ENCODE measurements at places on chromosomes 12 and 14. TPM values are rescaled to one million over a fixed set of nuclear protein-coding genes. Genes with fewer than 3 reads are reported as not detected.

GRCh38 chr12:57621497-57622292, 10.5 kb downstream of the ARHGEF25 start:
- peak; percentile 93 for DNase-seq
- peaks cover under 1% of the 10 kb centered on the region for H3K36me3 ChIP-seq
- H3K27me3 ChIP-seq, result peaks cover 96% of the 10 kb centered on the region
- no peaks in the 10 kb centered on the region for H3K4me1 ChIP-seq
- no peak overlapping the region for H3K27ac ChIP-seq

Gene C12orf50
- total RNA-seq, result 0.35 TPM

DNA sequence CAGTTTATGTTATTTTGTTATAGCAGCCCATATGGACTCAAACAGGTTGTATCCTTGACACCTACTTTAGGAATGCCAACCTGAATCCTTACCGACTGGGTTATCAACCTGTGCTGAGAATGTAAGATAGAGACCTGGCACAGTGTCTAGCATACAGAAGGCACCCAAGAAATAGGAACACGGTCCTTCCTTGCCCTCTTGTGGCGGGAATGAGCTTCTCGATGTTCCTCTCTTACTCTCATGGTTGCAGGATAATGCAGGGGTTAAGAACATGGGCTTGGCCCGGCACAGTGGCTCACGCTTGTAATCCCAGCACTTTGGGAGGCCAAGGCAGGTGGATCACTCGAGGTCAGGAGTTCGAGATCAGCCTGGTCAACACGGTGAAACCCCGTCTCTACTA, 6.5 kb downstream of the C12orf43 start:
- H3K4me3 ChIP-seq, result no peak overlapping the region
- DNase-seq, result peak; percentile 89
- H3K4me1 ChIP-seq, result no peaks in the 10 kb centered on the region
- no peak overlapping the region for H3K27ac ChIP-seq

DNA sequence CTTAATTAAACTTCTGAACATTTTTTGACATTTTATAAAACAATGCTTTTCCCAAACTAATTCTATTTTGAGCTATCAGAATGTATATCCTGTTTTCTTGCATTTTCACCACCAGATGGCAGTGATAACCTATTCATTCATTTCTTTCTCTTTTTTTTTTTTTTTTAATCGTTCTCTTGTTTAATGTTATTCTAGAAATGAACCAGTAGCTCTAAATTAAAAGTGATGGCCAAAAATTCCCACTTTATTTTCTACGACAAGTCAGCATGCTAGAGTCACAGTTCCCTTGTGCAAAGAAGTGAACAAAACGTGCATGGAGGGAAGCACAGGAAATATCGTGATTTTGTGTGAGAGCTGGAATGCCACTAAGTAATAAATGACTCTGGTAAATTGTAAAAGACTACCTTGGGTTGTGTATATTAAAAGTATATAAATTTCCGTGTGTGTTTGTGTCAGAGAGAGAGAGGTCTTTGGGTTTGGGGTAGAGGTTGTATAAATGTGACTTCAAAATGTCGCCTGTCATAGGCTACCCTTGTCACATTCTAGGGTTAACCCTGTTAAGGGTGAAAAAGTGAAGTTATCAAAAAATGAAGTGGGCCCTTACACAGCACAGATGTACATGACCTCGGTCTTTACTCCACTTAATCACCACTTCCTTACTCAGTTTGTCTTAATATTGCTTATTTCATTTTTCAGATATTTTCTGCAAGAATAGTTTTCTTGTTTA, 40.4 kb upstream of the LDHB start:
- H3K27ac ChIP-seq, result no peak overlapping the region
- no peaks in the 10 kb centered on the region for H3K27me3 ChIP-seq
- no peaks in the 10 kb centered on the region for H3K4me1 ChIP-seq
- no peak for DNase-seq

DNA sequence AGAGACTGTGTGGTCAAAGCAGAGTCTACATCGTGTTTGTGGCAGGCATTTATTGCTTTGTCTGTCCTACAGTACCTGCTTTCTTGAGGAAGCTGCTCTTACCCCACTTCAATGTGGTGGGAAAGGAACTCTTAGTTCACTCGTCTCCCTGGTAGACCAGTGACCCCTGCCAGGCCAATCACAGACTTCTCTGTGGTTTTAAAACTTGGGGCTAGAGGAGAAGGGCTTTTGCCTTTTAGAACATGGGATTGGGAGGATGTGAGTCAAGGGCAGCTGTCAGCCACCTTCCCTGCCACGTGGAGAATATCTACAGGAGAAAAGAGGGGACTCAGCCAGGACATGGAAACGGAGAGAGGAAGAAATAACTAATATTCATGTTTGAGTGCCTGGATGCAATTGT, 36.8 kb upstream of the TMED10 start:
- no peaks in the 10 kb centered on the region for H3K4me1 ChIP-seq
- no peaks in the 10 kb centered on the region for H3K27me3 ChIP-seq
- DNase-seq, result no peak
- no peak overlapping the region for H3K27ac ChIP-seq
- H3K4me3 ChIP-seq, result no peak overlapping the region
- H3K36me3 ChIP-seq, result no peaks in the 10 kb centered on the region

GRCh38 chr14:85520581-85520980, 9.4 kb upstream of the FLRT2 start:
- no peaks in the 10 kb centered on the region for H3K27me3 ChIP-seq
- no peak for DNase-seq
- peaks cover 4% of the 10 kb centered on the region for H3K4me1 ChIP-seq
- H3K36me3 ChIP-seq, result no peaks in the 10 kb centered on the region
- H3K4me3 ChIP-seq, result no peak overlapping the region

GRCh38 chr14:30569216-30569902, 10.4 kb downstream of the G2E3 start:
- DNase-seq, result no peak
- H3K4me3 ChIP-seq, result no peak overlapping the region
- no peak overlapping the region for H3K27ac ChIP-seq
- no peaks in the 10 kb centered on the region for H3K4me1 ChIP-seq

GRCh38 chr14:75430526-75430925, 2.7 kb downstream of the JDP2 start:
- H3K4me1 ChIP-seq, result no peaks in the 10 kb centered on the region
- no peak overlapping the region for H3K27ac ChIP-seq
- peak overlapping the region; percentile 80 for H3K4me3 ChIP-seq
- H3K36me3 ChIP-seq, result peaks cover 19% of the 10 kb centered on the region
- peaks cover 19% of the 10 kb centered on the region for H3K27me3 ChIP-seq
- DNase-seq, result no peak

DNA sequence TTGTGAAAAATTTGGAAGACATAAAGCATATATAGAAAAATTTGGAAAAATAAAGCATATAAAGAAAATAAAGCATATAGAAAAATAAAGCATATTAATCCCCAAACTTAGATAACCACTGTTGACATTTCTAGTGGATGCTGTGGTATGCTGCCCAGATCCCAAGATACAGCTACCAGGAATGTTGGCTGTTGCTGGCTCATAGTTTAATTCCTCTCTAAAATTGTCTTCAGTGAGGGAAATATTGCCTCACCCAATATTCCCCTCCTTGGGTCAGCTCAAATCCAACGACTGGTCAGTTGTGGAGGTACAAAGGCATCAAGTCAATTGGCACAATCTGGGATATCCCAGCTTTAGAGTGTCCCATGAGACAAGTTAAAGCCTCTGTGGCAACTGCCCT, 10.1 kb upstream of the KICS2 start:
- no peak for DNase-seq
- H3K4me1 ChIP-seq, result no peaks in the 10 kb centered on the region
- H3K4me3 ChIP-seq, result no peak overlapping the region
- H3K36me3 ChIP-seq, result no peaks in the 10 kb centered on the region

DNA sequence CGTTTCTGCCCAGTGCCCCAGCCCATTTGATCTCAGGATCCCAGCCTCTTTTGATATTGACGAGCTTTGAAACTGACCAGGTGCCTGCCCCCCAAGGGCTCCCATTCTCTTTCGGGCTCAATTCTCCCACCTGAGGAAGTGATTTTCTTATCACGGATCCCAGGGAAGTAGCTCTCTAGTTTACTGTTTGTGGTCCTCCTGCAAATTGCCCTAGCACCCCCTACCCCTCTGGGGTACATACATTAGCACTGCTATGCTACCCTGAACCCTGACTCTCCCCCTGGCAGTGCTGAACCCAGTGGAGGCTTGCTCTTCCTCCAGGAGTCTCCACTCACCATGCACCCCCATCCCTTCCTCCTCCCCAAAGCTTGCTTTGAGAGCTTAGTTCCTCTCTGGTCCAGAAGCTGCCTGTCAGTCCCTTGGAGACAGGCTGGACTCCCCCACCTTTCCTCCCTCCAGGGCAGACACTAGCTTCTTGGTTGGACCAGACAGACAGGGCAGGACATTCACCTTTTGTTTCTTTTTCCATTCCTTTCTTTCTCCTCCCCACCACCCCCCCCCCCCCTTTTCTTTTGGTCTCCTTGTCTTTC, 4.4 kb upstream of the TBX3 start:
- DNase-seq, result peak; percentile 67
- no peaks in the 10 kb centered on the region for H3K36me3 ChIP-seq
- peaks cover 21% of the 10 kb centered on the region for H3K4me1 ChIP-seq

Gene UNC79
- 12.4 TPM for total RNA-seq

GRCh38 chr12:20260851-20261250, 107.5 kb upstream of the PDE3A start:
- no peak overlapping the region for H3K4me3 ChIP-seq
- DNase-seq, result no peak
- H3K36me3 ChIP-seq, result no peaks in the 10 kb centered on the region
- H3K27me3 ChIP-seq, result no peaks in the 10 kb centered on the region
- no peak overlapping the region for H3K27ac ChIP-seq

DNA sequence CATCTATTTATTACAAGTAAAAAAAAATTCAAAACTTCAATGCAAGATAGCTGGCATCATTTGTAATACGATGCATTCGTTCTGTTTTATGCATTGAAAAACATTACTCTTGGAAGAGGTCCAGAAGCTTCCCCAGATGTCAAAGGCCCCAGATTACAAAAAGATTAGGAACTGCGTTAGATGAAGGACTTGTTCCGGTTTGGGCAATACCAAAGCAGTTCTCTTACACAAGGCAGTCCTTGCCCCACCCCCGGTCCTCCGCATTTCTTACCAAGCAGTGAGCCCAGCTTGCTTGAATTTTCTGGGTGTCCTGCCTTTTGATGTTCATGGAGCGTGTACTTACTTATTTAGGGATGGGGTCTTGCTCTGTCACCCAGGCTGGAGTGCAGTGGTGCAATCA, 4.8 kb upstream of the HVCN1 start:
- H3K4me3 ChIP-seq, result no peak overlapping the region
- no peaks in the 10 kb centered on the region for H3K36me3 ChIP-seq
- DNase-seq, result no peak
- peaks cover 5% of the 10 kb centered on the region for H3K4me1 ChIP-seq
- no peak overlapping the region for H3K27ac ChIP-seq

GRCh38 chr12:9636150-9636850, 28.6 kb upstream of the KLRB1 start:
- DNase-seq, result no peak
- no peaks in the 10 kb centered on the region for H3K27me3 ChIP-seq
- H3K4me1 ChIP-seq, result no peaks in the 10 kb centered on the region
- H3K36me3 ChIP-seq, result no peaks in the 10 kb centered on the region
- H3K27ac ChIP-seq, result no peak overlapping the region
- no peak overlapping the region for H3K4me3 ChIP-seq

Gene SLC4A8
- total RNA-seq, result 29.7 TPM

DNA sequence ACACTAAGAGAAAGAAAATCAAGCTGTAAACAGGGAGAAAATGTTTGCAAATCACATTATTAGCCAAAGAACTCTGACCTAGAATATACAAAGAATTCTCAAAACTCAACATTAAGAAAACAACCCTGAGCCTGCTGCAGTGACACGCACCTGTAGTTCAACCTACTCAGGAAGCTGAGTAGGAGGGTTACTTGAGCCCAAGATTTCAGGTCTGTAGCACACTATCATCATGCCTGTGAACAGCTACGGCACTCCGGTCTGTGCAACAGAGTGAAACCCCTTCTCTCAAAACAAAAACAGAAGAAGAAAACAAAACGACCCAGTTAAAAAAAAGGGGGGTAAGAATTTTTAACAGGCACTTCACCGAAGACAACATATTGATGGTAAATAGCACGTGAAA, 20.8 kb downstream of the SAV1 start:
- H3K27ac ChIP-seq, result no peak overlapping the region
- no peaks in the 10 kb centered on the region for H3K27me3 ChIP-seq
- H3K36me3 ChIP-seq, result peaks cover 12% of the 10 kb centered on the region
- no peaks in the 10 kb centered on the region for H3K4me1 ChIP-seq
- DNase-seq, result no peak

DNA sequence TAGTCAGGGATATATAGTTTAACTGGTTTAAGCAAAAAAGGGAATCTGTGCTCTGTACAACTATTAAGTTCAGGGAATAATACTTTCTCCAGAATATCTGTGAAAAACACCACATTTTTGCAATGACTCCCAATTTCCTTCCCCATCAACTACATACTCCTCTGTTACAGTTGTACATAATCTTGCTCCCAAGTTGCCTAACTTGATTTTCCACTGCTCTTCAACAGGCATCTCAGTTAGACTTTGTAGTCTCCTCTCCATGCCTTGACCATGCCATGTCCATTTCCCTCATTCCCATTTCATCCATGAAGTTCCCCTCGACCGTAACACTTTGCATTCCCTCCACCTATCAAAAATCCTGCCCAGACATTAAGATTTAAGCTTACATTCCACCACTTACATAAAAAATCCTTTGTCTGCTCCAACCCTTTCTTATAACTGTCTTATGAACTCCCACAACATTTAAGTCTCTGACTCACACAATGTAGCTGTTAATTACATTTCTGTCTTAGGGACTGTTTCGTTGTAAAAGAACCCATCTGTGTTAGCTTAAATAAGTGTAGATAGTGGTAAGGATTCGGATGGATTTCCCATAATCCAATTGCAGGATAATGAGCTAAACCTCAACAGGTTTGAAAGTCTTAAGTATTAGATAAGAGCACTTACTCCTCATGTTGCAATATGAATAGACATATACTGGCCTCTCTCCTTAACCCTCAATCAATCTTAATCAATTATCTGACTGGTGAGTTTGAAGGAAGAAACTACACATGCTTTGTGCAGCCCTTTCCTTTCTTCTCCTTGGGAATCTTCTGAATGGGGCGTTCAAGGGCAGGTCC, 156.5 kb downstream of the PAWR start:
- no peaks in the 10 kb centered on the region for H3K36me3 ChIP-seq
- H3K4me1 ChIP-seq, result no peaks in the 10 kb centered on the region
- no peaks in the 10 kb centered on the region for H3K27me3 ChIP-seq
- H3K4me3 ChIP-seq, result no peak overlapping the region
- no peak for DNase-seq

GRCh38 chr12:34340534-34341361, 318.5 kb downstream of the ALG10 start:
- no peaks in the 10 kb centered on the region for H3K27me3 ChIP-seq
- H3K27ac ChIP-seq, result no peak overlapping the region
- no peak for DNase-seq
- no peaks in the 10 kb centered on the region for H3K36me3 ChIP-seq
- H3K4me3 ChIP-seq, result no peak overlapping the region

DNA sequence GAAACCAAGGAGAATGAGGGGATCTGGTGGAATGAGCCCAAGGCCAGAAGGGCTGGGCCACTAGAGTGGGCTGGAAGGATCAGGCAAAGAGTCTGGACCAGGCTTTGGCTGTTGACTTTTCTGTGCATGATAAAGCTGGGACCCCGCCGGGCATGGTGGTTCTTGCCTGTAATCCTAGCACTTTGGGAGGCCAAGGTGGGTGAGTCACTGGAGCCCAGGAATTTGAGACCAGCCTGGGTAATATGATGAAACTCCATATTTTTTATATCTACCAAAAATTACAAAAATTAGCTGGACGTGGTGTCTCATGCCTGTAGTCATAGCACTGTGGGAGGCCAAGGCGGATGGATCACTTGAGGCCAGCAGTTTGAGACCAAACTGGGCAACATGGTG, 393 bp upstream of the KLHL33 start:
- H3K36me3 ChIP-seq, result no peaks in the 10 kb centered on the region
- no peak overlapping the region for H3K4me3 ChIP-seq
- H3K27me3 ChIP-seq, result no peaks in the 10 kb centered on the region
